ENCODE measurements at places on chromosomes 6 and 20.

GRCh38 chr6:157019733-157020132 lies 242.6 kb downstream of the ARID1B start:
- no peak for DNase-seq

GRCh38 chr6:157029980-157030690 lies 253.0 kb downstream of the ARID1B start:
- DNase-seq = no peak

DNA sequence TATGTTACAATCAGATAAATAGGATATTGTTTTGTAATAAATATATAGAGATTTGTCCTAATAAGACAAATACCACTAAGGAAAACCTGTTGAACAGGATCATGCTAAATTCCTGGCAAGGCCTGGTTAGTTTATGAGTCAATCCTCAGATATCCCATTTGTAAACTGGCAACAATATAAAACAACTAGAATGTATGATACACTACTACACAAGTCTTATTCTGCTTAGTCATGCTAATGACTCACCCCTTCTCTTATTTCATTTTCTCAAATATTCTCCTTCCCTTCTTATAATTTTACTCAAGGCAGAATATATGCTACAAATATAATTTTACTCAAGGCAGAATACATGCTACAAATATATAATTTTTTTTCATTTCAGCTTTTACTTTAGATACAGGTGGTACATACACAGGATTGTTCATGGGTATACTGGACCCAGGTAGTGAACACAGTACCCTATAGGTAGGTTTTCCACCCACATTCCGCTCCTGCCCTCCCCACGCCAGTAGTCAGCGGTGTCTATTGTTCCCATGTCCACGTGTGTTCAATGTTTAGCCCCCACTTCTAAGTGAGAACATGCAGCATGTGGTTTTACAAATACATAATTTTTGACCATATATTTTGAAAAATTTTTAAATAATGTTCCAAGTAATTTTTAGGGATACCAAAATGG lies 6.3 kb downstream of the OSER1 start:
- no peak for DNase-seq

DNA sequence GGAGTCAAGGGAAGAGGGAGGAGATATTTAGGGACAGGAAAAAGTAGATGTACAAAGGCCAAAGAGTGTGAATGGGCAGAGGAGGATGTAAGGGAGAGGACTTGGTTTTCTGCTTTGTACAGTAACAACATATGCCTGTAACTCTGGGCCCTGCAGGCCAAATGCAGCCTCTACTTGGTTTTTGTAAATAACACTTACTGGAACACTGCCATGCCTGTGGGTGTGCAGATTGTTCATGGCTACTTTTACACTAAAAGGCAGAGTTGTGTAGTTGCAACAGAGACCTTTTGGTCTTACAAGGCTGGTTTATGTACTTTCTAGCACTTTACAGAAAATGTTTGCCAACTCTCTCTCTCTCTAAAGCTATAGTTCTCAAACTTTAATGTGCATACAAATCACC lies 157.1 kb downstream of the PHACTR1 start:
- no peak for DNase-seq

- no peak for DNase-seq
These were observed 11.5 kb downstream of the FILIP1 start for GRCh38 chr6:75481936-75482593.

DNA sequence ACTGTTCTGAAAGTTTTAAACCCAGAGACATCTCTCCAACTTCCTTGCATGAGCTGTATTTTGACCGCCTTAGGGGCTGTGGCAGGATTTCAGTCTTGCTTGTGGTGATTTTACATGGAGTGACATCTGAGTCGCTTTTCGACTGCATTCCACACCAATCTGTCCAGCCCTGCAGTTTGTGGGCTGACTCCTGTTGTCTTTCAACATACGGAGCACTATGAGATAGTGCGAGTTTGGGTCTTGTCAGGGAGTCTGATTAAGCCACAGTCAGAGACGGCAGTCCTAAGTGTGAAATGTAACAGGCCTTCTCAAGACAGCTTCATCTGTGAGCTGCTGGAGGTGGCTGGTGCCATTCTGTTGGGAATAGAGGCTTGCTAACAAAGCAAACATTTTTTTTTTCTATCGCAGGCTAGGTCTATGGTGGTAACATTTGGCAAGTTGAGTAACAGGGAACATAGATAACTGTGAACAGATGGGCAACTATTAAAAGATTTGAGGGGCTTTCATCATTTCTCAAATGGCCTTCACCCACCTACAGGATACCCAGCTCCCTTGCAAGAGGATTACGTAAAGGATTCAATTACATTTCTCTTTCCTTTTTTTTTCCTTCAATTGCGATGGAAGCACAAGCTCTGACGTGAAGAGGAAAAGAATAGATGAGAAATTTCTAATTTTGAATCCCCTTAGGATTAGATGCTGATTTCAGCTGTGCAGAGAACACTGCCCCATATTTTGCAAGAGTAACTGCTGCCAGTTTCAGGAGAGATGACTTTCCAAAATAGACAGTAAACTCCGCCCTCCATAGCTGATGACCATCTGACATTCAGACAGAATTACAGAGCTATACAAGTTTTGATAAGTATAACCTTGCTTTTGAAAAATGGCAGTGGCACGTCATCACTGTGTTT lies 25.1 kb downstream of the CAP2 start:
- DNase-seq = no peak

DNA sequence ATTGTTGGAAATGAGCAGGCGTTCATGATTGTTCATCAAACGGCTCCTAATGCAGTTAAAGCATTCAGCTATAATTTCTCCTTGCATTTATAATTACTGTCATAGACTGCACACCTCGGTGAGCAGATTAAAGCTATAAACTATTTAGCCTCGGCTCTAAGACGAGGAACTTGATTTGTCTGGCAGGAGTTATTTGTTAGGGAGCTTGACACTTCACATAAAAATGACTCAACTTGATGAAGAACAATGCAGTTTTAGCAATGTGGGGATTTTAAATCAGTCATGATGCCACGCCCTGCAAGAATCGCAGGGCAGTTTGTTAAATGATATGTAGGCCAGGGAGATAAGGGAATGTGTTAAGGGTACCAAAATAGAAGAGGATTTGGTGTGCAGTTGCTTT lies 290.2 kb downstream of the TSHZ2 start:
- no peak for DNase-seq

DNA sequence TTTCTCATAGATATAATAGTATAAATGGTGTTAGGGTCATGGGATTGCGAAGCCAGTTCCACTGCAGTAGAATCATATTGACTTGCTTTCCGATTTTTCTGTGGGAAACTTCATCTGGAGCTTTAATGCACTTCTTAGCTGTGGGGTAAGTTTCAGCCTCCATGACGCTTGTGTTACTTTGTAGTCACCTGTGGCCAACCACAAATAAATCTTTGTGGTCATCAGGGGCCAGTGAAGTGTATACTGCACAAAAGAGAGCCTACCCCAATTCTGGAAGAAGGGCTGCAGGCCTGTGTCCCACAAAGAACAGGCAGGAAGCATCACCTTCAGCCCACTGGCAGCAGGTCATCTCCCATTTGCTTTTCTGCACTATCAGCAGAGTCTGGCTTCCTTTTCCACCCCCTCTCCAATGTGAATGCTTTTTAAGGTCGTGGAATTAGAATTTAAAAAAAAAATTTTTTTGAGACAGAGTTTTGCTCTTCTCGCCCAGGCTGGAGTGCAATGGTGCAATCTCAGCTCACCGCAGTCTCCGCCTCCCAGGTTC lies 32.0 kb downstream of the MTHFD1L start:
- DNase-seq = no peak

All from activated naive CD4-positive, alpha-beta T cell treated with anti-CD3 and anti-CD28 coated beads, Interleukin-2, amount 50 U/mL, for 16 hours (primary cell).